ENCODE measurements at places on chromosomes 2 and 18.
A peak's percentile ranks its signal among the peaks of the same experiment; 100 is the strongest.

DNA sequence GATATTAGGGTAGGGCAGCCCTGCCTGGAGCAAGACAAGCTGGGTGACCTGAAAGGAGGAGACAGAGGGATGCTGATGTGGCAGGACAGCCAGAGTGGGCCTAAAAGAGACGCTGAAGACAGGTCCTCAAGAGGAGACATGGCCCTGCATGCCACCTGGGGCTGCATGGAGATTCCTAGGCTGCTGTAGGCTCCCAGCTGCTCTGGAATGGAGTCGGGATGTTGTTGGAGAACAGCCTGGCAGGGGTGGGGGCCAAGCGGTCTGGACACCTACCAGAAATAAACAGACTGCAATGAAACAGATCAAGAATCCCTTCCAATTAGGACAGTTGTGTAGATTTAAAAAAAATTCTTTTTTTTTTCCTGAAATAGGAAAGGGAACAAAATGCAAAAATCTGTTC lies 97.8 kb upstream of the NPAS2 start:
- no peak for DNase-seq

- DNase-seq = no peak
Measured at GRCh38 chr2:136168720-136169119, 50.8 kb upstream of the CXCR4 start.

- no peak for DNase-seq
Measured at GRCh38 chr18:75531851-75532459, 104.5 kb upstream of the SMIM21 start.

DNA sequence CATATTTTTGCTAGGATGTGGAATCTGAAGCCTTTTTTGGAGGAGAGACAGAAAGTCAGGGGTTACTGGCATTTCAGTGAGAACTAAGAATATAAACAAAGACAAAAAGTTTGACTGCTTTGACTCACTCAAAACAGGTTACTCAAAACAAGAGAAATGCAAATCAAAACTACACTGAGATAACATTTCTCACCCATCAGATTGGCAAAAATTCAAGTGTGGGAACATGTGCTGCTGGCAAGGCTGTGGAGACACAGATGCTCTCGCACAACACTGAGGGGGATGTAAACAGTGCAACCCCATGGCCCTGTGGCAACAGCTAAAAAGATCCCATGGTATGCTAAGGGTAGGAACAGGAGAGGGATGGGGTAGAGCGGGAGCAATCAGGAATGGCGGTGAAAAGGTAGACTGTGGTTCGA lies 86.6 kb downstream of the DTNB start:
- DNase-seq = no peak

GRCh38 chr2:202990501-202990900 lies 24.2 kb upstream of the NBEAL1 start:
- DNase-seq = no peak

GRCh38 chr2:60447943-60448342 lies 105.5 kb downstream of the BCL11A start:
- no peak for DNase-seq

DNA sequence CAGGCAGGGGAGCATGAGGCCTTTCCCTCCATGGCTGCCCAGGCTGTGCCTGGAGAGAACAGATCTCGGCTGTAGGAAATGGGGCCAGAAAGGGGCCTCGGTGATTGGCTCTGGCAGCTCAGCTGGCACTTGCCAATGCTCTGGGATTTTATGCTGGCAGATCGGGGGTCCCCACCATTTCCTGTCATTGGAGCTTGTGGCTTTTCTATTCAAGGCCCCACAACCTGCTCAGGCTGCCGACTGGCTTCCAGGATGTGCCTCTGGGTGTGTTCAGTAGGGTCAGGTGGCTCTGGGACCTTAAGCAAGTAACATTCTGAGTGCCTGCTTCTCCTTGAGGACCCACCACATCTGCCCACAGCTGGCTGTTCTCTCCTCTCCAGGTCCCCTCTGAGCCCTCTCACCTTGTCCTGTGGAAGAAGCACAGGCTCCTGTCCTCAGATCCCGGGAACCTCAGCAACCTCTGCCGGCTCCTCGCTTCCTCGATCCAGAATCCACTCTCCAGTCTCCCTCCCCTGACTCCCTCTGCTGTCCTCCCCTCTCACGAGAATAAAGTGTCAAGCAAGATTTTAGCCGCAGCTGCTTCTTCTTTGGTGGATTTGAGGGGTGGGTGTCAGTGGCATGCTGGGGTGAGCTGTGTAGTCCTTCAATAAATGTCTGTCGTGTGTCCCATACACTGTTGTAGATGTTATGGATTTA lies 4.2 kb downstream of the GNLY start:
- DNase-seq = no peak

- DNase-seq = no peak
Measured at GRCh38 chr2:224904381-224904780, 137.9 kb downstream of the DOCK10 start.

DNA sequence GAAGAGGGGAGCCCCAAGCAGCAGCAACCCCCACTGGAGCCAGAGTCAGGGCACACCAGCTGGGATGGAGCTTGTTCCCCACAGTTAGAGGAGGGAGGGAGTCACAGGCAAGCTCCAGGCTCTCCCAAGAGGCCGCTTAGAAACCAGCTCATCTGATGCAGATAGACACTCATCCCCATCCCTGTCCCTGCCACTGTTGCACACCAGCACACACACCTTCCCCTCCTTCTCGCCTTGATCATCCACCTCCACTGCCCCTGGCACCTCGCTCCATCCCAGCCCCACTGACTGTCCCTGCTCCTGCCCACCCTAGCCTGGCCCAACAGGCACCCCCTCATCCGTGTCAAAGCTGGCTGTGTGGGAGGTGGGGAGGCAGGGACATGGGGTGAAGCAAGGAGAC lies 1.5 kb upstream of the RUFY4 start:
- DNase-seq = no peak

DNA sequence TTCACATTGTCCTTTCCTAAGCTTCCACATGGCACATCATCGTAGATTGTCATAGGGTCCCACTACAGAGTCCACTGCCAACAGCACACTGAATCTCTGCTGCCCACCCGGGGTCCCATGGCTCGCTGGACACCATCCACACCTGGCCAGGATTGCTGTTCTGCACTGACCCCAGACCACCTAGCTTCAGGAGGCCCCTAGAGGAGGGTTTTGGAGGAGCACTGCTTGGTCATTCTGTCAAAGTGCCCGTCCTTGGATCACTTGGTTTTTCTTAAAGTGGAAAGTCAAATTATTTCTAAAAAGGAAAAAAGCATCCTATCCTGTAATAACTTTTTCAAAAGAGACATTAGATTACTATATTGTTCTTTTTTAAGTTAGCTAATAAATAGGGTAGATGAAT lies 59.0 kb downstream of the CHRNA1 start:
- DNase-seq = no peak

- DNase-seq = no peak
Measured at GRCh38 chr2:95303191-95303919, 6.2 kb downstream of the KCNIP3 start.

DNA sequence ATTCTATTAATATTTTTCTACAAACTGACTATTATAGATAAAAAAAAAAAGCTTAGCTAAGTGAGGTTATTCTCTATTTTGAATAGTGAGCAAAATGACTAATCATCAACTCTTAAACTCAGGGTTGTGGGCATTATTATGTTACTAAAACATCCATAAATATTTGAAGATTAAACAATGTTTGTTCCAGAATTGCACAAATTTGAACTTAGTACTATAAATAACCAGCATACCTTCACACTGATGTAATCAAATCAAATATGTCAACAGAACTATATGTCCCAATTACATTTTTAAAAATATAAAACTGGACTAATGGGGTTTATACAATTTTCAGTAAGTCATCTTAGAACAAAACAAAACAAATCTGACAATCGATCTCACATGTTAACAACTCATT lies 800.9 kb downstream of the LRP1B start:
- DNase-seq = no peak

DNA sequence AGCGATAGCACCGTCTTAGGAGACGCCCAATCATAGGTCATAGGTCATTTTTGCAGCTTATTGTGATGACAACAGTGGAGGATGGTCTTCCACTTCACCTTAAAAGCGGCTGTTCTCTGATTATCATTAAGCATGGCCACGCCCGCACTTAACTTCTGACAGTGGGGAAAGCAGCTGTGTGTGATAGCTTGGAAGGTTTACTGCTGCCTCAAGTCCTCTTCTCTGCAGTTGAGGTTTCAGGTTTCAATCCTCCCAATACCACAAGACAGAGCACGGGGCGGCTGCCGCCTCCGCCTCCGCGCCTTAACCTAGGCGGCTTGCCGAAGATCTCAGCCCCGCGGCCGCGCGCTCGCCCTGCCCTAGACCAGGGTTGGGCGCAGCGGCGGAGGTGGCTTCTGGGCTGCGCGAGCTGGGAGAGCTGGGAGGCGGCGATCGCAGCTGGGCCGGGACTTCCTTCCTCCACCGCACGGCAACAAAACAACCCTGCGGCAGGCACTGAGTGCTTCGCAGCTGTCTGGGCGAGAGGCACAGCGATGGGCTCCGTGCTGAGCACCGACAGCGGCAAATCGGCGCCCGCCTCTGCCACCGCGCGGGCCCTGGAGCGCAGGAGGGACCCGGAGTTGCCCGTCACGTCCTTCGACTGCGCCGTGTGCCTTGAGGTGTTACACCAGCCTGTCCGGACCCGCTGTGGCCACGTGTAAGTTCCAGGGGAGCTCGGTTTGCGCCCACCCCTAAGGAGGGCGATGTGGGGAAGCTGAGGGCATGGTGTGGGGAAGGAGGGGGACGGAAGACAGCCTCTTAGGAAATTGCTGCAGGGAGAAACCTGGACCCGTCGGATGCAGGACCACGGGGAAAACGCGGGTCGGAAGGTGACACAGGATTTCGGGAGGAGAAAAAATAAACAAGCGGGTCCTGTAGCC lies at the start of gene RNF125:
RNF125 (plus strand) TSS at position 495 of the 920 bp plus-strand sequence; CDS start at position 534, 39 bp downstream.
- peak; percentile 77 for DNase-seq
